A172 (cell line): ENCODE measurements at places on chromosomes 6 and 20. TPM values are rescaled to one million over a fixed set of nuclear protein-coding genes. Genes with fewer than 3 reads are reported as not detected.
A peak's percentile ranks its signal among the peaks of the same experiment; 100 is the strongest.

- DNase-seq = no peak
Observed at GRCh38 chr6:32290886-32291450, 67.1 kb upstream of the NOTCH4 start.

DNA sequence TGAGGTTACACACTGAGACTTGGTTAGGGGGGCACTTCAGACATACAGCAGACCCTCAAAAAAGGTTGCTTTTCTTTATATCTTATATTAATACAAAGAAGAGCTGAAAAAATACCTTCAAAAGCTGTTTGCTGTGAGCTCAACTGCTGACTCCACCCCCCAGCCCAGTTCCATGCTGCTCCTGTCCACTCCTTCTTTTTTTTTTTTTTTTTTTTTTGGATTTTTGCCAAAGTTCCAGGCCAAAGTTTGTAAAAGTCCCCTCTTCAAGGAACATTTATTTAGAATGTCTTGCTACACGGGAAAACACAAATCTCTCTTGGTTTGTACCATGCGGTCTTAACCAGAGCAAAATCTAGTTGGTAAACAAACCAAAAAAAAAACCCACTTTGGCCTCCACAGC lies 85.3 kb upstream of the AKAP12 start:
- DNase-seq = peak; percentile 14

GRCh38 chr6:99353126-99353525 lies 3.7 kb upstream of the FAXC start:
- DNase-seq = no peak

GRCh38 chr6:43950051-43950605 lies 177.1 kb downstream of the MRPL14 start:
- no peak for DNase-seq

- DNase-seq = no peak
Observed at GRCh38 chr6:88476388-88476787, 310.2 kb upstream of the CNR1 start.

DNA sequence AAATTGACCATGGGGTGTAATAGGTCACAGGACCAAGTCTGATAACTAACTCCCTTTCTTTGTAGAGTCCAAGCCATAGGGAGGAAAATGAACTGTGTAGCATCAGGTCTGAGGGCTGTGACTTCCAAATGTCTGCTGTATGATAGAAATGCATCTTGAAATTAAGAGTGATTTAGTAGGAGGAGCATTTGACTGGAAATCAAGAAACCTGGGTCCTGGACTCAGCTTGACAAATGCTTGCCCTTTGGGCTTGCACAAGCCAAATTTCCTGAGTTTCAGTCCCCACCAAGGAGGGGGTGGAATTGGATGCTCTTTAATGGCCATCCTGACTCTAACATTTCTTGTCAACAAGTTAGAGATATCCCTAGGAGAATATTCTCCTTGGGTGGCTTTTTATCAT lies 187.0 kb downstream of the PDE7B start:
- DNase-seq = no peak

- DNase-seq = no peak
Observed at GRCh38 chr20:25193843-25194242, 1.7 kb upstream of the ENTPD6 start.

- DNase-seq = no peak
Observed at GRCh38 chr6:70111737-70112136, 191.1 kb downstream of the COL9A1 start.

DNA sequence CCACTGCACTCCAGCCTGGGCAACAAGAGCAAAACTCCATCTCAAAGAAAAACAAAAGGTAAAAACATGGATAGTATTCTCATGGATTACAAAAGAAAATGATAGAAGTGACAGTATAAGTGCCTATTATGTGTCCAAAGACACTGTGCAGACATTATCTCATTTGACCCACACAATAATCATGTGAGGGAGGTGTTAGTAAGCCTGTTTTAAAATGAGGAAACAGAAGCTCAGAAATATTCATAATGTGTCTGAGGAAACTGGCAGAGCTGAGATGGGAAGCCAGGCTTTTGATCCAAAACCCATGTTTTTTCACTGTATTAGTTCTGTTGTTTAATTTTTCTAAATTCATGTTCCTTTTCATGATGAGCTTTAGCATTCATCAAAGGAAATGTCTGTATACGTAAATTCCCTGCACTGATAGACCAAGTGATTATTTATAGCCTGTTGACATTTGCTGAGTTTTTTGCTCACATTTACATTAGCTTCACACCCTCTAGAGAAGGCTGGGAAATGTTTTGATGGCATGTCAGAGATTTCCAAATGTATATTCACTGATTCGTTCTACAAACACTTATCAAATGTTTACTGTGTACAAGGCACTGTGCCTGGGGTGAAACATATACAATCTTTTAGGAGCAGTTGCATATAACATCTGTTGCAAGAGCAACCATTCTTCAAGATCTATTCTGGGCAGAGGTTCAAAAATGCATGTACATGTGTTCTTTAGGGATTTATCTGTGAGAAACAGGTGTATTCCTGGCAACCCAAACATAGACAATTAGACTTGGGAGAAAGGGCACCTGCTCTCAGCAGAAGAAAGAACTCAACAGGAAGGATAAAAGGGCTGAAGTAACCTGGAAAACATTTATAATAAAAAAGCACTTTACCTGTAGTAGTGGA lies 331.5 kb downstream of the SAMD5 start:
- DNase-seq = no peak

- no peak for DNase-seq
Observed at GRCh38 chr6:25124216-25124715, 154.9 kb upstream of the CARMIL1 start.

DNA sequence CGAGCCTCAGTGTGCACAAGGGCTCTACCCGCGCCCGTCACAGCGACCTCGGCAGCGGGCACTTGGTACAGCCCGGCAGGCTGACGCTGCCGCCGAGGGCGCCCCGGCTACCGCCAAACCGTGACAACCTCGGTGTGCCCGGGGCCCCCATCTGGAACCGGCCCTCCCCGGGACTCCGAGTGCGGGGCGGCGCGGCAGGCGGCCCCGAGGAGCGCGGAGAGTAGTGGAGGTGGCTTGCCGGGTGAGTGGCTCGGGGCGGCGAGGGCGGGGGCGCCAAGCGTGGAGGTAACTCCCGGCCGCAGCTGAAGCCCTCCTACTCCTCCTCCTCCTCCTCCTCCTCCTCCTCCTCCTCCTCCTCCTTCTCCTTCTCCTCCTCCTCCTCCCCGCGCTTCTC lies at the start of gene ISM1:
Gene ISM1, plus strand, starts transcription at position 371 of the 394 bp plus-strand sequence. CDS start 503 bp downstream, outside the sequence.
- no peak for DNase-seq

DNA sequence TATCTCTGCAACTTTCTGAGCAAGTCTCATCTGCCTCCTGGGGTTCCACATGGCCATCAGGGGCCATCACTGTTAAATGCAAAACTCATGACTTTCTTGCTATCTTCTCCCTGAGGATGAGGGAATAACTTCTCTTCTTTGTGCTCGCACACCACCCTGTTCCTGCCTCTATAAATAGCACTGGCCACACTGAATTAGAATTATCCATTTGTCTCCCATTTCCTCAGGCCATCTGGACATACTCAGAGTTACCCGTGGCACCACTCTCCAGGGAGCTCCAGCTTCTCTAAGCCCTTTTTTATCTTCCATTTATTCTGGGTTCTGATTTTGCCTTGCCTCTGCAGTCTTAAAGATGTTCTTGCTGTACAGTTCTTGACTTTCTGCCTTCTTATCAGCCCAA lies 72.8 kb upstream of the ECI2 start:
- no peak for DNase-seq

The LCA5 gene
- total RNA-seq = 1.7 and 2.1 TPM in 2 replicates

The UBE2V1 gene
- total RNA-seq = 58.9 and 59.1 TPM in 2 replicates

The POPDC3 gene
- total RNA-seq = 29.4 and 45.7 TPM in 2 replicates

The PRL gene
- 0.07 TPM in 1 of 2 replicates, not detected in the other for total RNA-seq

The PSMB9 gene
- 51.9 and 64.7 TPM in 2 replicates for total RNA-seq
